ENCODE measurements at places on chromosomes 16 and 17.

GRCh38 chr16:14420721-14421488 lies 209.2 kb downstream of the PARN start:
- DNase-seq, result no peak

GRCh38 chr16:57361404-57361803 lies 2.8 kb downstream of the CCL22 start:
- DNase-seq, result no peak

DNA sequence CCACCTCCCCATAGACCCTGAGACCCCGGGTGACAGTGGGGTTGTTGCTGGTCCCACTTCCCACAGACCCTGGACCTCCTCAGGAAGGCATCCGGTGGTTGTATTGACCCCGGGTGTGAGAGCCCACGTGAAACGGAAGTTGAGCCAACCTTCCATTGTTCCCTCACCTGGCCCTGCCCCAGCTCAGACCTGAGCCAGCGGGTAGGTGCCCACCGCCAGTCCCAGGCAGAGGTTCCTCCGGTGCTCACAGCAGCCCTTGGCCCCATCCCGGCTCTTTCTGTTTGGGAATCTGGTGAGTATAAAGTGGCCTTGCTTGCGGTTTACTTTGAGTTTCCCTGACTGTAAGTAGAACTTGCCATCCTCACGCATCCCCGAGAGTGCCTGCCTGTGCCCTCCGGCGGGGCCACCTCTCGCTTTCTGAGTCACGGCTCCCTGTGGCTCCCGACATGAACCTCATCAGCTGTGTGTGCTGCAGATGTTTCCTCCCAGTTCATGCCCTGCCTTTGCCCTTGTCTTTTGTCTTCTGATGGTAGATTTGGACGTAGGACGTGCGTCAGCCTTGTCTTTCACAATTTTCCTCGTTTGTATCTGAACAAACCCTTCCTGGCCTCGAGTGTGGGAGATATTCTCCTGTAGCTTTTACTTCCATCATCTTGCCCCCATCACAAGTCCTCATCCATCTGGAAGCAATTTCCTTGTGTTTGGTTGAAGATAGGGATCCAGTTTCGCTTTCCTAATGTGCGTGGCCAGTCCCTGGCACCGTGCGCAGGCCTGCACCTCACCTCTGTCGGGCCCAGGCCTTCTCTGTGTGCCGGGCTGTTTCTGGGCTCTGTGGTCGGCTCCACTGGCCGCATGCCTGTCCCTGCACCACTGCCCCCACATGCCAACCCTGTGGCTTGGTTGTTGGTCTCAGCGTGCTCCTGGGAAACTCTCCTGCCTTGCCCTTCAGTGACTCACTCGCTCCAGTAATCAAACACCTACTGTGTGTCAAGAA lies 76.0 kb downstream of the METRNL start:
- DNase-seq, result no peak

GRCh38 chr17:78544881-78545755 lies 32.1 kb downstream of the DNAH17 start:
- no peak for DNase-seq
